Hepatocyte (in vitro differentiated cells): ENCODE measurements at places on chromosomes 2 and 18. TPM values are rescaled to one million over a fixed set of nuclear protein-coding genes. Genes with fewer than 3 reads are reported as not detected.
A peak's percentile ranks its signal among the peaks of the same experiment; 100 is the strongest.

POTEC gene
- polyA plus RNA-seq: not detected in 2 replicates

CD226 gene
- not detected in 2 replicates for polyA plus RNA-seq

DOK6 gene
- 4.0 and 4.6 TPM in 2 replicates for polyA plus RNA-seq

SLC19A3 gene
- polyA plus RNA-seq: 13.8 and 15.5 TPM in 2 replicates

NYAP2 gene
- polyA plus RNA-seq: 0.23 and 0.44 TPM in 2 replicates

ASXL3 gene
- polyA plus RNA-seq: 1.4 and 2.7 TPM in 2 replicates

GCKR gene
- polyA plus RNA-seq: 7.6 and 8.7 TPM in 2 replicates

ERMN gene
- 0.24 and 0.64 TPM in 2 replicates for polyA plus RNA-seq

TUBB8B gene
- 0.24 and 0.47 TPM in 2 replicates for polyA plus RNA-seq

SGO2 gene
- 4.9 and 7.0 TPM in 2 replicates for polyA plus RNA-seq

FSIP2 gene
- polyA plus RNA-seq: 1.5 and 1.9 TPM in 2 replicates

DNA sequence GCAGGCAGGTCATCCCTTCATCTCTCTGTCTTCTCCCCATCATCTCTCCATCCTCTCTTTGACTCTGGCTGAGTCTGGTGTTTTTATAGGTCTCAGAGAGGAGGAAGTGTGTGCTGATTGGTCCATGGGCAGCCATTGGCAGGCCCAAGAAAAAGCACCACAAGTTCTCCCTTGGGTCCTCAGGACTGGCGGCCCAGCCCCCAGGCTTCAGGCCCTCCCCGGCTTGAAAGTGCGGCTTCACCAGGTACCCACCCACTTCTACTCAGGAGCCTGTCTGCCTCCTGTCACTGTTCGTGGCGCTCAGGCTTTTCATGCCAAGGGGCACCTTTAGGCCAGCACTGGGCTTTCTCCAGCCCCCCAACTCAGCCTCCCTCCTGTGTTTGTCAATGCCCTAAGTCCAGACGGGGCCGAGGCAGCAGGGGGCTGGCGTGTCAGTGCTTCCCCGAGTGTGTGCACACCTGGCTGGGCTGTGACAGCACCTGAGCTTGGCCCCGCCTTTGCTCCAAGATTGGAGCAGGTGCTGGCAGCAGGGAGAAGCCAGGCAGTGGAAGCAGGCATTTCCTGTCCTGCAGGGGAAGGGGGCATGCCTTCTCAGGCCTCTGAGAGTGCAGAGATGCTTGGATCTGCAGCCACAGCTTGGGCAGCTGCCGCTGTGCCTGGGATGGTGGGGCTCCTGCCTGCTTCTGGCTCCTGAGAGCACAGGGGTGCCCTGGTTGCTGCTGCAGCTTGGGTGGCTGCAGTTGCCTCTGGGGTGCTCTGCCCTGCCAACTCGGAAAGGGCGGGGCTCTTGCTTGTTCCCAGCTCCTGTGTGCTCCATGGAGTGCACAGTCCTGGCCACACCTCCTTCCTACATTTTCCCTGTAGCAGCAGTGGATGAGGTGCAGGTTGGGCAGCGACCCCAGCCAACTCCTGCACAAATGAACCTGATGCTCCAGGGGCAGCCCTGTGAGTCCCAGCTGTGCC is 34.1 kb downstream of the FBXO48 start:
- no peak for DNase-seq

- peak; percentile 54 for DNase-seq
These were observed 401.2 kb upstream of the RAB12 start for GRCh38 chr18:8207996-8208395.

- peak; percentile 57 for DNase-seq
These were observed 847 bp downstream of the HOXD8 start for GRCh38 chr2:176130147-176130956.

GRCh38 chr2:130766037-130766436 is 10.7 kb downstream of the AMER3 start:
- no peak for DNase-seq

DNA sequence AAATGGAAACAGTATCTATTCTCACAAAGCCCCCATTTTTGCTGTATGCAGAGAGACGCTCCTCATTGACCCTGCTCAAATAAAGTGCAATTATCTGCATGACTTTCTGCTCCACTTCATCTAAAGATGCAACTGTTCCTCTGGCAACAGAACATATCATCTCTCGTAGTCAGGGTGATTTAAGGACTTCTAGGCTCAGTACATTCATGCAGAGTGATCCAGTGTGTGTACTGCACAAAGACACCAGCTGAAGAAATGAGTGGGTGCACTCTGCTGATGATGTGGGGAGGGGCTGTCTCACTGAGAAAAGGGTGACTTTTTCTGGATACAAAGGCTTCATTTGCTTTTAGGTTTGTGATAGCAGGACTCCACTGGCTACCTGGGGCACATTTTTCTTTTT is 355.2 kb downstream of the GALNT13 start:
- DNase-seq: no peak

DNA sequence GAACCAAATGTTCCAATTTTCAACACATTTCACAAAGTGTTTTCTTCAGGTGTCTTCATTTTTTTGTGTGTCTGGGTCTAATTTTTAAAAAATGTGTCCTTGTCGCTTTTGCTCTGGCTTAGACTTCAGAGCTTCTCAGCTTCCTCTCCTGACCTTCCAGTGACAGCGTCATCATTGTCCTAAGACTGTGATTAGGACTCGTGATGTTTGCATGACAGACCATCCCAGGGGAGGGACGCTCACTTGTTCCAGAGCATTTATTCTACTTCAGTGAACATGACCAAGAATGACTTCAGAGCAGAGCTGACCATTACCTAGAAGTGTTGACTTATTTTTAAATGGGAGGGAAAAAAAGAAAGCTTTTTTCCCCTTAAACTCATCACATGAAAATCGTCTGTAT is 591.9 kb downstream of the IRS1 start:
- no peak for DNase-seq

DNA sequence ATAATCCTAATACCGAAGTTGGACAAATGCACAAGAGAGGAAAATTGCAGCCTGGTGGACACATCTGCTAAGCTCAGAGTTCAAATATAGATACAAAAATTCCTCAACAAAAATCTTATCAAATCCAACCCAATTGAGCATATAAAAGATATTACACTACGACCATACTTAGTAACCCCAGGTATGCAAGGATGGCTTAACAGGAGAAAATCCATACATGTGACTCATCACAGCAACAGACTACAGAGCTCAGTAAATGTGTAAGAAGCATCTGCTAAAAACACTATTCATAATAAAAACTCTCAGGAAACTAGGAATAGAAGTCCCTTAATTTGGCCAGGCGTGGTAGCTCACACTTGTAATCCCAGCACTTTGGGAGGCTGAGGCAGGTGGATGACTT is 28.3 kb downstream of the HS6ST1 start:
- no peak for DNase-seq

DNA sequence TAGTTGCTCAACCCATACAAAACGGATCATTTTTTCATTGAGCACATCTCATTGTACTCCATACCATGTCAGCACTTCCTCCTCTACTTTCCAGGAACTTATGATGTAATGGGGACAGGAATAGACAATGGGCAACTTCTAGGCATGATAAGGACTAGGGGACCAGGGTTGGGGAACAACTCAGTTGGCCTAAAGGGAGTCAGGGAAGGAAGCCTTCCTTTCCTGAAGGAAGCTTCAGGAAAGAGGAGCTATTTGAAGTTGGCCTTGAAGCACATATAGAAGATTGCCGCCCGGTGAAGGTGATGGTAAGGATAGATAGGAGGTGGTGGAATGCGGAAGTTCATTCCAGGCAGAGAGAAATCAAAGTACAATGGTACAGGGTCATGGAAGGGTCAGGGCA is 283.9 kb downstream of the SLC8A1 start:
- DNase-seq: peak; percentile 29

- no peak for DNase-seq
These were observed 53.4 kb downstream of the WIPF1 start for GRCh38 chr2:174544156-174544555.

DNA sequence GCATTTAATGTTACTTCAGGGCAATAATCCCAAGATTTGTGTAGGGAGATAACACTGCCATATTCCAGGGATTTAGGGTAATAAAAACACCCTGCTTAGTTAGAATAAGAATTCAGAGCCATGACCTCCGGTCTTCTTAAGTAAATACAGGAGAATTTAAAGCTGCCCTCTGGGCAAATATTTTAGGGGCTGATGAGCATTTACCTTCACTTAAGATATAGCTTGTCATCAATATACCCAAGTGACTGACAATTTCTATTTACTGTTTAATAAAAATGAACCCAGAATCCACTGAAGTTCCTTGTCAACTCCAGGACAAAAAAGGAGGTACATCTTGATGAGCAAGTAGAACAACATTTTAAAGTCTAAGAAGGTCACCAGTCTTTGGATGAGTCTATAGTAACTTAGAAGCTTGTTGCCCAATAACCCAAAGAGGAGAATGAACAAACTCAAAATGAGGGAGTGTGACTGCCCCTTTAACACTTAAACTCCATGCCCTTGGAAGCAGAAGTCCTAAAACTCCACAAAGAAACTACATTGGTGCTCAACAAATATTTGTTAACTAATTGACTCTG is 24.3 kb upstream of the IKZF2 start:
- no peak for DNase-seq

GRCh38 chr18:74277296-74277695 is 14.5 kb downstream of the CYB5A start:
- DNase-seq: no peak

- DNase-seq: no peak
These were observed 15.3 kb upstream of the PLB1 start for GRCh38 chr2:28480403-28481049.

- no peak for DNase-seq
These were observed 15.4 kb upstream of the GPR55 start for GRCh38 chr2:230940471-230940815.

DNA sequence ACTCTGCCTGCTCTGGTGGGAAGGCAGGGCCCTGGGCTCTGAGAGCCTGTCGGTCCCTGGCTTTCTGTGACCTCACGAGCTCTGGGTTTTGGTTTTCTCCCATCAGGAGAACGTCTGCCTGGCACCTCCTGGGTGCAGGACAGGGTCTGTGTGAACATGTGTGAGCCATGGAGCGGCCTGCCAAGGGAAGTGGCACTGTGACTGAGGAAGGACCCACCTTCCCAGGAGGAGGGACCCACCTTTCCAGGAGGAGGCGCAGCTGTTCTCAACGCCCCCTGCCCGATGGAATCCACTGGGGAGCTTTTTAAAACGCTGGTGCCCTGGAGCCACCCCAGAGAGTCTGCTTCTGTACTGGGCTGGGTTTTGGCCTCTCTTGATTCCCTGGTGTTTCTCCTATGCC is 168.7 kb downstream of the GLI2 start:
- DNase-seq: no peak

DNA sequence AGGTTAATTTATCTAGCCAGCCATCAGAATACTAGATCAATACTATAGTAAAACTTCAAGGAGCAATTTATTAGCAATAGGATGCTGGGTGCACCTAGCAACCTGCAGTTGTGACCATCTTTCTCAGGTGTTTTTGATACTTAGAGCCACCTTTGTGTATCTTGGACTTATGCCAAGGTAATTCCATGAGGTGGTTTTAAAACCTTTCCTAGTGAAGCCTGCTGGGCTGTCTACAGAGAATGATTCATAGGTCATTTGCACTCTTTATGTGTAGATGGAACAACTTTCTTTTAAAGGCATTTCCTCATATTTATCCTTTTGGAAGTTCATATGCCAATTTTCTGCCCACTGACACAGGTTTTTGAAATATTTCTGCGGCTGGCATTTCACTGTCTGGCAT is 1030.1 kb upstream of the POU3F3 start:
- DNase-seq: peak; percentile 65

- no peak for DNase-seq
These were observed 64.9 kb upstream of the CAPN13 start for GRCh38 chr2:30871980-30872789.

DNA sequence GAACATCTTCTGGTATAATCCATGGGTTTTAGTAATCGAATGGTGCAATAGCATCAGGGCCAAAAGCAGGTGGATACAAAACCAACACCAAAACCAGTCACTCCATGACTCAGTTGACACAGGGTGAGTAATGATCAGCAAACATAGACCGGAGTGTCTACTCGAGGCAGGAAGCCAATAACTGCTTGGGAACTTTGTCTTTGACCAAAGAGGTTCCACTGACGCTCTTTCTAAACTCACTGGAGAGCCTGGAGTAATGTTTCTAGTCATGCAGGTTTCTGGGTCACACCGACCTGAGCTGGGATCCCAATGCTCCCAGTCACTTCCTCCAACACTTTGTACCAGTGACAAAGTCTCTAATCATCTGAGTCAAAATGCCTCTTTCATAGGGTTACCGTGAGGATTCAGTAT is 30.9 kb downstream of the MREG start:
- DNase-seq: peak; percentile 69
